MV-4-11 (cell line): ENCODE measurements at places on chromosomes 4 and X.

GRCh38 chrX:7706032-7706431, 136.9 kb upstream of the VCX start:
- DNase-seq, result no peak

GRCh38 chr4:5759236-5760075, 48.5 kb downstream of the EVC start:
- DNase-seq, result no peak

- peak; percentile 75 for DNase-seq
Measured at GRCh38 chr4:42656944-42657792, at the start of gene ATP8A1. Gene ATP8A1, minus strand, starts transcription at chr4:42657105. Its CDS starts 232 bp downstream, at chr4:42656873.

- peak; percentile 69 for DNase-seq
Measured at GRCh38 chrX:155888139-155888538, 7.0 kb downstream of the VAMP7 start.

- DNase-seq, result no peak
Measured at GRCh38 chr4:661881-662761, 12.0 kb downstream of the ATP5ME start.

- DNase-seq, result no peak
Measured at GRCh38 chr4:78669453-78669852, 106.7 kb upstream of the BMP2K start.

GRCh38 chr4:156972379-156973015, 898 bp upstream of the PDGFC start:
- DNase-seq, result no peak

GRCh38 chr4:181971973-181972372, 271.2 kb upstream of the TENM3 start:
- DNase-seq, result no peak

DNA sequence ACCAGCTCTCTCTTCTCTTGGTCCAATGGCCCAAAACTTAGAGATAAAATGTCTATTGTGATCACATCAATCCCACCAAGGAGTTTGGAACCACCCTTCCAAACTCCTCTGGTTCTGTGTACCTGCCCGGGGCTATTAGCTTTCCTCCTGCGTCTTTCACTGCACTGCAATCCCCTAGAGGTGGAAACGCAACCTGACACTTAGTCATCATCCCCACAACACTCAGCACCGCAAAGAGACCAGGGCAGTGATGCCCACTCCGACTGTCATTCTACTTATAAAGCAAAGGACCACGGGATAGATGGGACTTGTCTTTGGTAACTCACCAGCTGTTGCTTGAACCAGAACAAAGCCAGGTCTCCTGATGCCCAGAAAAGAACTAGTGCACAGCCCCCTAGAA, 22.0 kb downstream of the AFAP1 start:
- no peak for DNase-seq

GRCh38 chr4:74752798-74753197, 41.5 kb downstream of the BTC start:
- no peak for DNase-seq

GRCh38 chrX:129310000-129310399, 213.3 kb downstream of the SMARCA1 start:
- no peak for DNase-seq
